Activated naive CD8-positive, alpha-beta T cell treated with anti-CD3 and anti-CD28 coated beads, Interleukin-2, amount 50 U/mL, for 16 hours (primary cell): ENCODE measurements at places on chromosomes 12 and 14.

DNA sequence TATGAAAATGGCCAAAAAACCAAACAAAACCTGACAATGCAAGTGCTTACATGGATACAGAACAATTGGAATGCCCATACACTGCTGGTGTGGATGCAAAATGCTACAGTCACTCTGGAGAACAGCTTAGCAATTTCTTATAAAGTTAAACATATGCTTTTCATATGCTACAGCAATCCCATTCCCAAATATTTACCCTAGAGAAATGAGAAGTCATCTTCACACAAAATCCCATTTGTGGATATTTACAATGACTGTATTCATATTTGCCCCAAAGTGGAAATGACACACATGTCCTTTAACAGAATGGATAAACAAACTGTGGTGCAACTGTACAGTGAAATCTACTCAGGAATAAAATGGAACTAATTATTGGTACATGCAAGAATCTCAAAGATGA lies 20.4 kb downstream of the SAV1 start:
- DNase-seq: no peak

DNA sequence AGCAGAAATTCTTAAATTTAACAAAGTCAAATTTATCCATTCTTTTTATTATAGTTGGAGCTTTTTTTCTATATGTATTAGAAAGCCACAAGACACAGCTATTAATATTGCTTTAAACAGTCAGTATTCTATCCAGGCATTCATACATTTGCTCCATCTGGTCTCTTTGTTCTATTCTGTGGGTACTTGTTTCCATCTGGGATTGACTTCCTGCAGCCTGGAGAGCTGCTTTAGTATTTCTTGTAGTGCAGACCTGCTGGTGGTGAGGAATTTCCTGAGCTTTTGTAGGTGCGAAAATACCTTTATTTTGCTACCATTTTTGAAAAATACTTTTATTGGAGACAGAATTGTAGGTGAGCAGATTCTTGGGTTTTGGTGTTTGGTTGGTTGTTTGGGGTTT lies 29.0 kb downstream of the CCDC60 start:
- no peak for DNase-seq

DNA sequence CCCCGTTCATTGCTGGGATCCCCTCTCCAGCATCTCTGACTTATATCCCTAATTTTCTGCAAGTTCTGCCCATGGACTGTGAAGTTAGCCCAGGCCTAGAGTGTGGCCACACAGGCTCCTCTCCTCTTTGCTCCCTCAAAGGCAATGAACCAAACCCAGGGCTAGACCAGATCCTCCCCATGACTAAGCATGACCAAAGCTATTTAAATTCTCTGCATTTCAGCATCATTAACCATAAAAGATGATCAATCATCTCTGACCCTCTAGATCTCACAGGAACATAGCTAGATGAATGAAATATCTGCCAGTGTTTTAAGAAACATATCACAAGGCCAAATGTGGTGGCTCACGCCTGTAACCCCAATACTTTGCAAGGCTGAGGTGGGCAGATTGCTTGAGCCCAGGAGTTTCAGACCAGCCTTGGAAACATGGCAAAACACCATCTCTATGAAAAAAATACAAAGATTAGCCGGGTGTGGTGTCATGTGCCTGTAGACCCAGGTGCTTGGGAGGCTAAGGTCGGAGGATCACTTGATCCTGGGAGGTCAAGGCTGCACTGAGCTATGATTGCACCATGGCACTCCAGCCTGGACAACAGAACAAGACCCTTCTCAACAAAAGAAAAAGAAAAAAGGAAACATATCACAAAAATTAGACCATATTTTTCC lies 2.2 kb upstream of the KRT3 start:
- no peak for DNase-seq

- no peak for DNase-seq
Observed at GRCh38 chr14:61179796-61180398, 101.2 kb downstream of the TMEM30B start.

DNA sequence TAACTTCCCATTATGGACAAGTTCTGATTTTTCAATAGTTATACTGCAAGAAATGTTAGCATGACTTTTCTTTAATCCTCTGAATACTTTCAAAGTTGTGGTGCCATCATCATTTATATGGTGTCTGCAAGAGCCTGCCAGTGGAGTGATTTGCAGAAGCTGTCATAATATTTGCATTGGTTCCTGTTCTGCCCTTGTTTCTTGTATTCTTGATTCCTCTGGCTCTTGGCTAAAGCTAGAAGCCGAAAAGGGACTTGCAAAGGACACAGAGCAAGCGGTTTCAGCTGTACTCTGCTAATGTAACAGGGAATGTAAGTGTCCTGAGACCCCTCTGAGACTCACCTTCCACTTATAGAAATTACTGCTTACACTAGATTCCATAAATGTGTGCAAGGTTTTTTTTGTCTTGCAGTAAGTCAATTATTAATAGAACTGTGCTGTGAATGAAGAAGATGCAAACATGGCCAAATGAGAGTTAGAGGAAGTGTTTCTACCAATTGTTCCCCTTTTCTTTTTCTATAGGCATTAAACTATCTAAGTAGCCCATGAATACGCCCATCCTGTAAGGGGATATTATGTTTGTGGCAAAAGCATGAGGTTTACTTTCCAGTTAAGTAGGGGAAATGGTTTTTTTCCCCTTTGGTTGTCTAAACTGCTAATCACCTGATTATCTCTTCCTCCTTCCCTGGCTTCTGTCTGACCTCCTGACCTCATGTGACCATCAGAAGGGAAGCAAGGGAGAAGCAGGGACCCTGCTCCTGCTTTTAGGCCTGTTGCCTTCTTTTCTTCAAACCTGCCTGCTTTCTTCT lies 5.3 kb downstream of the DYRK4 start:
- no peak for DNase-seq

DNA sequence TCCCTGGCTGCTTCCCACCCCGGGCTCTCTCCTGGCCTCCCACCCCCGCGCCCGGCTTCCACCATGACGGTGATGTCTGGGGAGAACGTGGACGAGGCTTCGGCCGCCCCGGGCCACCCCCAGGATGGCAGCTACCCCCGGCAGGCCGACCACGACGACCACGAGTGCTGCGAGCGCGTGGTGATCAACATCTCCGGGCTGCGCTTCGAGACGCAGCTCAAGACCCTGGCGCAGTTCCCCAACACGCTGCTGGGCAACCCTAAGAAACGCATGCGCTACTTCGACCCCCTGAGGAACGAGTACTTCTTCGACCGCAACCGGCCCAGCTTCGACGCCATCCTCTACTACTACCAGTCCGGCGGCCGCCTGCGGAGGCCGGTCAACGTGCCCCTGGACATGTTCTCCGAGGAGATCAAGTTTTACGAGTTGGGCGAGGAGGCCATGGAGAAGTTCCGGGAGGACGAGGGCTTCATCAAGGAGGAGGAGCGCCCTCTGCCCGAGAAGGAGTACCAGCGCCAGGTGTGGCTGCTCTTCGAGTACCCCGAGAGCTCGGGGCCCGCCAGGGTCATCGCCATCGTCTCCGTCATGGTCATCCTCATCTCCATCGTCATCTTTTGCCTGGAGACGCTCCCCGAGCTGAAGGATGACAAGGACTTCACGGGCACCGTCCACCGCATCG lies 1.8 kb downstream of the KCNA1 start:
- no peak for DNase-seq
